HFFc6 (cell line): ENCODE measurements at places on chromosomes 1 and 21. TPM values are rescaled to one million over a fixed set of nuclear protein-coding genes. Genes with fewer than 3 reads are reported as not detected.
A peak's percentile ranks its signal among the peaks of the same experiment; 100 is the strongest.

The RHD gene
- not detected in 2 replicates for total RNA-seq

- 0 out of 2 replicates have a peak, but pooled peaks cover 5% of the 10 kb centered on the region for H3K36me3 ChIP-seq
- DNase-seq, result no peak
- H3K27ac ChIP-seq, result no peak within 1 kb of the TSS
- H3K4me1 ChIP-seq, result no peaks in the 10 kb centered on the region
- H3K4me3 ChIP-seq, result no peak within 1 kb of the TSS
Observed at GRCh38 chr1:18480315-18481189, at the start of gene KLHDC7A. TSS of gene KLHDC7A (plus strand) at chr1:18480930. CDS start at chr1:18480982, 52 bp downstream.

- H3K36me3 ChIP-seq, result peaks cover 14% of the 10 kb centered on the region; the same call in 1 of the 2 replicates
- no peak overlapping the region for H3K27ac ChIP-seq
- peaks cover 1% of the 10 kb centered on the region for H3K4me1 ChIP-seq
- no peak for DNase-seq
- H3K27me3 ChIP-seq, result peaks cover 2% of the 10 kb centered on the region; the same call in 1 of the 2 replicates
- H3K4me3 ChIP-seq, result no peak overlapping the region
Observed at GRCh38 chr1:47382399-47382983, 33.6 kb upstream of the FOXE3 start.

- H3K27me3 ChIP-seq, result no peaks in the 10 kb centered on the region; the same call in 1 of the 2 replicates
- DNase-seq, result no peak
- no peaks in the 10 kb centered on the region for H3K36me3 ChIP-seq
Observed at GRCh38 chr1:48023488-48023887, 26.3 kb upstream of the TRABD2B start.

DNA sequence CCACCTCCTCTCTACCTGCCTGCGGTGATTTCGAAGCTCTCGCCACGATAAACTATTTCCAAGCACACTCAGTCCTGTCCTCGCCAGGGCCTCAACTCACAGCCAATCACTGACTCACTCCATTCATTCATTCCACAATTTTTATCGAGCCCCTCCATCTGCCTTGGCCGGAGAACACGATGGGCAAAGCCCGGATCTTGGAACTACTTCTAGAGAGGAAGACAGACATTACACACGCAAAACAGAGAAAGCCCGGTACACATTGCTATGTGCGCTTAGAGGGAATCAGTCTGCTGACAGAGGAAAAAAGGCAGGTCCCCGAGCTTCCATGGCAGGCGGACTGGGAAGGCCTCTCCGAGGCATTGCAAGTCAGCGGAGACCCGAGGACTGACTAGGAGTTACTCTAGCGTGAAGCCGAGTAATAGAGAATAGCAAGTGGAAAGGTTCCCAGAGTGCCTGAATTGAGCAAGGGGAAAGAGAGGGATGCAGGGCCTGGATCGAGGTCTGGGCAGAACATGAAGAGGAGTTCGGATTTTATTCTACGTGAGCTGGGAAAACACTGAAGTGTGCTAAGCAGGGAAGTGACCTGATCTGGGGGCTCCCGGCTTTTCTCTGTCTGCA, 54.2 kb upstream of the DNAJC6 start:
- peaks cover 48% of the 10 kb centered on the region for H3K4me1 ChIP-seq
- H3K4me3 ChIP-seq, result peak overlapping the region; percentile 90
- peak overlapping the region; percentile 76 for H3K27ac ChIP-seq

- no peak for DNase-seq
- H3K4me1 ChIP-seq, result no peaks in the 10 kb centered on the region
- H3K27ac ChIP-seq, result no peak overlapping the region
- H3K36me3 ChIP-seq, result no peaks in the 10 kb centered on the region
- H3K4me3 ChIP-seq, result no peak overlapping the region
Observed at GRCh38 chr1:119516680-119517079, 9.7 kb downstream of the HSD3B1 start.

The ANGPTL1 gene
- not detected in 3 replicates for total RNA-seq

The FLG gene
- 0.03 TPM in 1 of 3 replicates, not detected in the others for total RNA-seq
